ENCODE measurements at places on chromosomes 1 and 21.

GRCh38 chr1:18373882-18374493 is 106.7 kb upstream of the KLHDC7A start:
- DNase-seq, result no peak

GRCh38 chr1:174815036-174815435 is 184.7 kb upstream of the CACYBP start:
- no peak for DNase-seq

DNA sequence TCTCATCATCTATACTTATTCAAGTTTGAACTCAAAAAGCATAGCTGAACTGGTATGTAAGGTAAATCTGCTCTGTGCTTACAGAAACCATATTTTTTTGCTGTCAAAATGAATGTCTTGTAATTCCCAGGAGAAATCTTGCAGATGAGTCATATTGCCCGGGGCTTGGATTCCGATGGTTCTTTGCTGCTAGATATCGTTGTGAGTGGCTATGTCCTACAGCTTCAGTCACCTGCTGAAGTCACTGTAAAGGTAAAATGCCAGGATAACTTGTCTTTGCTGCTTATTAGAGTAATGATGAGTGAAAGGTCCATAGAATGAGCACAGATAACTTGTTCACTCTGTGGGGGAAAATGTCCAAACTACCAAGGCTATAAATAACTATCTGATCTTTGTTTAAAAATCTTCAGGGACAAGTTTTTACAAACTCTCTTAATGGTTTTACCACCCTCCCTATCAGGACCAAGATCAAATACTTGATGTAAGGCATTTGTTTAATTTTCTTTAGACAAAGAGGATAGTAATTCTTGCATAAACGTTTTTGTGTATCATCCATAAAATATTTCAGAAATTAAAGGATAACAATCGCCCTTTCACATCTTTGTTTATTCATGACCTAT is 222.3 kb downstream of the TPR start:
- DNase-seq, result no peak

- no peak for DNase-seq
These were observed 134.3 kb downstream of the PIK3R3 start for GRCh38 chr1:45998020-45998617.

- DNase-seq, result no peak
These were observed 5.1 kb upstream of the LAMB3 start for GRCh38 chr1:209657140-209657879.

- no peak for DNase-seq
These were observed 28.4 kb upstream of the CD84 start for GRCh38 chr1:160607672-160608032.

DNA sequence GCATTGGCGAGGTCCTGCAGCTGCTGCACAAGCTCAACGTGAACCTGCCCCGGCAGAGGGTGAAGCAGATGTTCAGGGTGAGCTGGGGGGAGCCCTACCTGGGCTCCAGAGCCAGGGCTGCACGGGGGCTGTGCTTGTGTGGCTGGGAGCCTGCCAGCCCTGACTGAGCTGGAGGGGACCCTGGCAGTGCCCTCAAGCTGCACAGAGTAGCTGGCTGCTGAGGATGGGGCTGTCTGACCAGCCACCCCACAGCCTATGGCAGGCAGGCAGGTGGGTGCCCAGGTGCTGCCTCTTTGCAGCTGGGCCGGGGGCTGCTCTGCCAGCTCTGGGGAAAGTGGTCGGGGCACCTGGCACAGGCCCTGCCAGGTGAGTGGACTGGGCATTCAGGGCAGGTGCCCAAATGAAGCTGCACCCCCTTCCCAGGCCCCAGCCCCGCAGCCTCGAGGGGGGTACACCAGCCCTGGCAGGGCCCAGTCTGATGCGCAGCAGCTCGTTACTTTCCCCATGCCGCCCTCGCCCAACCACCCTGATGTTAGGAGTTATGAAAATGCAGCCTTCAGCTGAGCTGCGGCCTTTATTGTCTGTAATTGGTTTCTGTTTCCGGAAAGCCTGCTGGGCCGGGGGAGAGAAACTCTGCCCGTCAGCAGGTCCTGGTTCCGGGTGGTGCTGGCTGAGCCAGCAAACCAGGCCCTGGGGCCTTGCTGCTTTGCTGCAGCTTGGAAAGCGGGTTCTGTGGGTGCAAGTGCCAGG is 4.3 kb downstream of the PLCH2 start:
- no peak for DNase-seq

GRCh38 chr1:33848205-33848937 is 15.5 kb upstream of the HMGB4 start:
- DNase-seq, result no peak

DNA sequence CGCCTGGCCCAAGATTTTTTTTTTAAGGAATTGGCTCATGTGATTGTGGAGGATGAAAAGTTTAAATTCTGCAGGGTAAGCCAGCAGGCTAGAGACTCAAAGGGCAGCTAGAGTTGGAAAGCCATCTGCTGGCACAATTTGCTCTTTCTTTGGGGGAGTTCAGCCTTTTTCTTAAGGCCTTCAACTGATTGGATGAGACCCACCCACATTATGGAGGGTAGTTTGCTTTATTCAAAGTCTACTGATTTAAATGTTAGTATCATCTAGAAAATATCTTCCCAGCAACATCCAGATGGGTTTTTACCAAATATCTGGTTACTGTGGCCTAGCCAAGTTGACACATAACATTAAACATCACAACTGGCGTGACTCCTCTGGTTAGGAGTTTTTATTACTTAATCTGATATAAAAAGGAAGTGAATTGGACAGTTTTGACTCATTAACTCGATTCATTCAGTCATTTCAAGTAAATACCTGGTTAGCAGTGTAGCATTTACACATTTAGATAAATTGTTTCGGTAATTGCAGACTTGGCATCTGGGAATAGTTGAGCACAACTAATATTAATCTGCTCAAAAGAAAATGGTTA is 12.4 kb downstream of the HOOK1 start:
- no peak for DNase-seq

DNA sequence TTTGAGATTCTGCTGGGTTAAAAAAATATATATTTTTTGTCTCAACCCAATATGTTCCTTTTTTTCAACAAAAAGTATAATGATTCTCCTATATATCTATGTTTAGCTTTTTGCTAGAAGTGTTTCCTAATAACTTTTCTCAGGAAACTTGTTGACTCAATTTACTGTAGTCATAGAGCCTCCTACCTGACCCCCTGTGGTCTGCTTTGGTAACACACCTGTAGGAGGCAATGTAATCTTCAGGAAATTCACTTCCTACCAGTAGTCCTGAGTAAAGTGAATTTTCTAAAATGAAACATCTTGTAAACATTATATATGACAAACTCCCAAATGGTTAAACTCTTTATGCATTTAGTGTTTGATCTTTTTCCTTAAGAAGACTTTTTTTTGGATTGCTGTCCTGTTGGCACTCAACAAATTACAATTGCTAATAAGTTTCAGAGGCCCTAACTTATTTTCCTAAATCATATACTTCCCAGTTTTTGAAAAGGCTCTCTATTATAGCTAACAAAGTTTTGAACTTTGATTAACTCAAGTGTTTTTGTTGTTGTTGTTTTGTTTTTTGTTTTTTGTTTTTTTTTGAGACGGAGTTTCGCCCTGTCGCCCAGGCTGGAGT is 118.3 kb downstream of the OLFML2B start:
- DNase-seq, result no peak

- DNase-seq, result no peak
These were observed 90.1 kb upstream of the TNR start for GRCh38 chr1:175833502-175833901.

GRCh38 chr1:8348047-8348776 is 30.3 kb downstream of the SLC45A1 start:
- no peak for DNase-seq

- no peak for DNase-seq
These were observed 44.2 kb upstream of the POU3F1 start for GRCh38 chr1:38090796-38091195.

GRCh38 chr1:30525971-30526651 is 197.3 kb downstream of the MATN1 start:
- no peak for DNase-seq

DNA sequence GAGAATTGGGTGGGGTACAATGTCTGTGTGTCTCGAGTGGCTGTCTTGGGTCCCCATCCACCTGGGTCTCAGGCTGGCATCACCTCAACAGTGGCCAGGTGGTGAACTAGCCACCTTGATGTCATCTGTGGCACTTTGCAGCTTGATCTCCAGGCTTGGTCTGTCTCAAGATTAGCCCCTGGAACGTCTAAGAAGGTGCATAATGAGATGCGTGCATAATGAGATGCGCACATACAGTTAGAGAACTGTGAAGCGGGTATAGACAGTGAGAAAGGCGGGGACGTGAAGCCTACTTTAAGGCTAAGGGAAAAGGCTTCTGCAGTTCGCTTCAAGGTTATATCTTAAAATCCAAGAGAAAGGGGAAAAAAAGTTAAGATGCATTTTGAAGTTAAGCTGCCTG is 98.7 kb downstream of the WDR4 start:
- no peak for DNase-seq

Measured in stimulated activated CD8-positive, alpha-beta memory T cell treated with anti-CD3 and anti-CD28 coated beads, Interleukin-15, amount 100 ng/mL, for 48 hours (primary cell).